ENCODE measurements at places on chromosomes 4 and X. TPM values are rescaled to one million over a fixed set of nuclear protein-coding genes. Genes with fewer than 3 reads are reported as not detected.

LRP2BP gene
- 0.12 TPM for polyA plus RNA-seq

TNIP3 gene
- 0.06 TPM for polyA plus RNA-seq

MAOB gene
- 2.4 TPM for polyA plus RNA-seq

PCDH7 gene
- 15.1 TPM for polyA plus RNA-seq

MAGEB2 gene
- not detected for polyA plus RNA-seq

GLUD2 gene
- 0.45 TPM for polyA plus RNA-seq

CORIN gene
- 0.05 TPM for polyA plus RNA-seq

ANXA10 gene
- 0.05 TPM for polyA plus RNA-seq

CSAG1 gene
- not detected for polyA plus RNA-seq

All from mammary epithelial cell (primary cell).